ENCODE measurements at places on chromosomes 3 and 15.

DNA sequence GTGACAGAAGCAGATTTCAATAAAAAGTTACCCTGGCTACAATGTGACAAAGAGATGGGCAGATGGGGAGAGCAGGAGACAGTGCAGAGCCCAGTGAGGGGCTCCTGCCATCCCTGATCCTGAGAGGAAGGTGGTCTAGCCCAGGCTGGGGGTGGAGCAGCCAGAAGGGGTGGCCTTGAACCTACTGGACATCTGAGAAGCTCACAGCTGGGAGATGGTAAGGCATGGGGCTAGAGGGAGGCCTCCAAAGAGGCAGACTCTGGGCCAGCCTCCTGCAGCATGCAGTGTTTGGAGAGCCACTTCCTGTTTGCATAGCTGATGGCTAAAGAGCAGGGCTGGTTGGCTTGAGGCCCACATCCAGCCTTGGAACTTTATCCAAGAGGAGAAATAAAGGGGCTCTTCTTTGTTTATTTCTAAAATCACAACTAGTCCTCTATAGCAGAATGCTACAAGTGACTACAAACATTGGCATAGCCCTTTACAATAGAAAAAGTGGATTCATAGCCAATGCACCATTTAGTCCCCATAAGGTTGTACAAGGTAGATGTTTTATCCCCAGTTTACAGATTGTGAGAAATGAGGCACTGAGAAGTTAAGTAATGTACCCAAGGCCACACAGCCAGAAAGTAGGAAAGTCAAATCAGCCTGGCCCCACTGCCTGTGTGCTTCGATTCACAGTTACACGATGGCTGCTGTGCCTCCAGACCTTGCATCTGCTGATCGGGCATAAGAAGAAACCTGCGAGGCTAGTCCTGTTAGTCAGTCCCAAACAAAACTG, 4.6 kb downstream of the EFCC1 start:
- no peak for DNase-seq
- H3K4me1 ChIP-seq: peaks cover 9% of the 10 kb centered on the region
- H3K27me3 ChIP-seq: peaks cover 17% of the 10 kb centered on the region

GRCh38 chr15:58988006-58988785, 733 bp downstream of the RNF111 start:
- H3K27me3 ChIP-seq: no peaks in the 10 kb centered on the region
- peak; percentile 24 for DNase-seq
- peak overlapping the region; percentile 69 for H3K4me3 ChIP-seq
- peak overlapping the region; percentile 91 for H3K27ac ChIP-seq

DNA sequence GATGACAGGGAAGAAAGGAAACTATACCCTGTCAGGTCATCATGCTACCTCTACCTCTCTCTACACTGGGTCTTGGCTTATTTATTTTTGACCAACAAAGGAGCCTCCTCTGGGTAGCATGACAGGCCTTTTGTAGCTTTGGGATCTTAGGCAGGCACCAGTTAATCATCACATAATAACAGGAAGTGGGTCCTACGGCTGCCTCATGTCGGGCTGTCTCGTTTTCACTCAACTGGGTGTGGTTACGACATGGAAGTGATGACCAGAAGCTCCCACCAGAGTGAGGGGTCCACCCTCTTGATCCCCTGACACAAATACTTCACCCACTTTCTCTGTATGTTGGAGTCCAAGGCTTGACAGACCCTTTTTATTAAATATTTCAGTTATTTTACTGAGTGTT, 105.3 kb downstream of the CD47 start:
- no peaks in the 10 kb centered on the region for H3K4me1 ChIP-seq
- H3K4me3 ChIP-seq: no peak overlapping the region
- H3K36me3 ChIP-seq: no peaks in the 10 kb centered on the region
- DNase-seq: no peak

DNA sequence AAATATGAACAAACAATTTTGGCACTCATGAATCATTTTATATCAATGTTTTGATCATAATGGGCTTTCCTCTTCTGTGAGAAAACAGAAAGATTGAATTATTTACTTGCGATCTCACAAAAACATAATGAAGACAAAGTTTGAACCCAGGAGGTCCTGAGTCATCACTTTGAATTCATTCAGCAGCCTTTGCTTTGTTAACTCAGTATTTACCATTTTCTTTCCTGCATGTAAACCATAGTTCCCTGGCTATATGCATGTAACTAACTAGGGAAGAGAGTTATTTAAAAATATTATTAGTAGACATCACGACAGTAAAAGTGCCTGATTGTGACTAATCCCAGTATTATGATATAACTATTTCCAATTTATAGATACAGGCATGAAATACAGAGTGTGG, 1026.2 kb downstream of the PLOD2 start:
- H3K4me1 ChIP-seq: no peaks in the 10 kb centered on the region
- H3K27me3 ChIP-seq: no peaks in the 10 kb centered on the region
- no peak overlapping the region for H3K27ac ChIP-seq
- H3K36me3 ChIP-seq: no peaks in the 10 kb centered on the region
- DNase-seq: no peak

GRCh38 chr3:175105066-175105465, 245.9 kb downstream of the NAALADL2 start:
- H3K27me3 ChIP-seq: no peaks in the 10 kb centered on the region
- no peaks in the 10 kb centered on the region for H3K4me1 ChIP-seq
- no peak overlapping the region for H3K27ac ChIP-seq
- no peak overlapping the region for H3K4me3 ChIP-seq
- no peaks in the 10 kb centered on the region for H3K36me3 ChIP-seq
- no peak for DNase-seq

- H3K27ac ChIP-seq: no peak overlapping the region
- H3K36me3 ChIP-seq: no peaks in the 10 kb centered on the region
- H3K27me3 ChIP-seq: no peaks in the 10 kb centered on the region
- no peaks in the 10 kb centered on the region for H3K4me1 ChIP-seq
Observed at GRCh38 chr3:157166561-157166960, 6.6 kb upstream of the CCNL1 start.

- H3K4me3 ChIP-seq: no peak overlapping the region
- H3K4me1 ChIP-seq: no peaks in the 10 kb centered on the region
- no peak overlapping the region for H3K27ac ChIP-seq
- no peaks in the 10 kb centered on the region for H3K36me3 ChIP-seq
- DNase-seq: no peak
- no peaks in the 10 kb centered on the region for H3K27me3 ChIP-seq
Observed at GRCh38 chr3:34405159-34405558, 606.7 kb downstream of the PDCD6IP start.

DNA sequence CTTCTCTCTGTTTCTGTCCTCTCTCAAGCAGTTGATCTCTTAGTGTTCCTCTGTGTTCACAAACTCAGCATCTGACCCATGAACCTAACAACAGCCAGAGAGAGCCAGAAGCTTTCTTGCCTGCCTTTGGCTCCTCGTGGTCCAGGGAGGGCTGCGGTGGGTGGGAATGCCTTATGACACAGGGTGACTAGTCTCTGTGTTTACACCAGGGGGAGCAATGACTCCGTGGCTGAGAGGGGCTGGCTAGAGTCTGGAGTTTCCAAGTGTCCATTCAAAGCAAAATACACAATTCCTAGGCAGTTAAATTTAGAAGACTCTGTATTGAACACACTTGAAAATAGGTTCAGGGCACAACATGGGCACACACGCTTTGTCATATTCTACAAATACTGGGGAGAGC, 370.0 kb upstream of the FRG2C start:
- H3K27ac ChIP-seq: no peak overlapping the region
- H3K4me1 ChIP-seq: no peaks in the 10 kb centered on the region
- H3K4me3 ChIP-seq: no peak overlapping the region
- no peaks in the 10 kb centered on the region for H3K27me3 ChIP-seq

GRCh38 chr3:99852851-99853250, 35.2 kb downstream of the CMSS1 start:
- no peaks in the 10 kb centered on the region for H3K27me3 ChIP-seq
- H3K36me3 ChIP-seq: no peaks in the 10 kb centered on the region
- no peak overlapping the region for H3K4me3 ChIP-seq
- no peaks in the 10 kb centered on the region for H3K4me1 ChIP-seq
- no peak overlapping the region for H3K27ac ChIP-seq

- no peak overlapping the region for H3K4me3 ChIP-seq
- H3K27ac ChIP-seq: peak overlapping the region; percentile 52
- peaks cover 35% of the 10 kb centered on the region for H3K4me1 ChIP-seq
- no peaks in the 10 kb centered on the region for H3K27me3 ChIP-seq
- DNase-seq: no peak
- H3K36me3 ChIP-seq: no peaks in the 10 kb centered on the region
Observed at GRCh38 chr3:194573680-194574437, 59.4 kb downstream of the TMEM44 start.

GRCh38 chr3:176579711-176580185, 617.5 kb downstream of the TBL1XR1 start:
- no peaks in the 10 kb centered on the region for H3K4me1 ChIP-seq
- H3K27ac ChIP-seq: no peak overlapping the region
- H3K36me3 ChIP-seq: no peaks in the 10 kb centered on the region
- H3K27me3 ChIP-seq: no peaks in the 10 kb centered on the region
- DNase-seq: no peak

- H3K27ac ChIP-seq: no peak overlapping the region
- no peak overlapping the region for H3K4me3 ChIP-seq
- no peaks in the 10 kb centered on the region for H3K36me3 ChIP-seq
- H3K4me1 ChIP-seq: no peaks in the 10 kb centered on the region
- no peaks in the 10 kb centered on the region for H3K27me3 ChIP-seq
- DNase-seq: no peak
Observed at GRCh38 chr15:49645277-49645676, 24.4 kb downstream of the DTWD1 start.

- no peak overlapping the region for H3K27ac ChIP-seq
- H3K27me3 ChIP-seq: no peaks in the 10 kb centered on the region
- H3K4me3 ChIP-seq: no peak overlapping the region
- H3K36me3 ChIP-seq: no peaks in the 10 kb centered on the region
Observed at GRCh38 chr3:45207446-45207845, 18.6 kb downstream of the TMEM158 start.

- H3K36me3 ChIP-seq: no peaks in the 10 kb centered on the region
- H3K27ac ChIP-seq: no peak overlapping the region
- no peaks in the 10 kb centered on the region for H3K27me3 ChIP-seq
- no peak overlapping the region for H3K4me3 ChIP-seq
- DNase-seq: no peak
Observed at GRCh38 chr3:107683447-107683846, 160.7 kb downstream of the BBX start.

DNA sequence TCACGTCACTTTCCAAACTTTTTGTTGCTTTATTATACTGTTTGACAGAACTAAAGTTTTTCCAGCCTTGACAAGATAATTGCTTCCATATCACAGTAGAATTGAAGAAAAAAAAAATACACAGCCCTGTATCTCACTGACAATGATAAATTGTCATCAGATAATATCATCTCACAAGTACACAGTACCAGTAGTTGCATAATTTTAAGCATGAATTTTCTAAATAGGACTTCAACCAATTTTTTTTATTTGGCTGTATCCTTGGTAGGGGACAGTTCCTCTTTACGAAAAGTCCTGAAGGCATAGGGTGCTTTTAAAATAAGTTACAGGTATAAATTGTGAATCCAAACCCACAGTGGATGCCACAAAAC, 230.7 kb downstream of the ATP8B4 start:
- H3K27me3 ChIP-seq: no peaks in the 10 kb centered on the region
- H3K4me3 ChIP-seq: no peak overlapping the region
- DNase-seq: no peak
- no peak overlapping the region for H3K27ac ChIP-seq

DNA sequence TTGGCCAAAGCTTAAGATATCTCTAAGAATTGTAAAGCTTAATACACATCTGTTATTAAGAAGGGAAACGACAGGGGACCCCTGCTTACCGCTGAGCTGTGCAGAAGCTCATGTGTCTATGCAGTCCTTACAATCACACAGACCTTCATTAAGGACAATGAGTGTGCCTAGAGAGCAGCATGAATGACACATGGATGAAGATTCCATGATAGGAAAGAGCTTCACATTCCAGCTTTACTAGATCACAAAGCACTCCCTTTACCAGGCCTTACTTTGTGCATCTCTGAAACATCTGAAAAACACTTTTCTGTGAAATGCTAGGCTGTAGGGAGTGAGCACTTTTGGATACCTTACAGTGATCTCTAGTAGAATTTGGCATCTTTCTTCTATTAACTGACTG, 32.0 kb downstream of the RNF168 start:
- H3K36me3 ChIP-seq: peaks cover 12% of the 10 kb centered on the region
- no peak overlapping the region for H3K27ac ChIP-seq
- H3K4me1 ChIP-seq: no peaks in the 10 kb centered on the region
- no peak overlapping the region for H3K4me3 ChIP-seq
- no peaks in the 10 kb centered on the region for H3K27me3 ChIP-seq

- no peaks in the 10 kb centered on the region for H3K27me3 ChIP-seq
- no peaks in the 10 kb centered on the region for H3K4me1 ChIP-seq
- no peaks in the 10 kb centered on the region for H3K36me3 ChIP-seq
- H3K27ac ChIP-seq: no peak overlapping the region
- H3K4me3 ChIP-seq: no peak overlapping the region
Observed at GRCh38 chr3:175940243-175940642, 1081.1 kb downstream of the NAALADL2 start.

GRCh38 chr3:161203485-161204098, 17.5 kb upstream of the NMD3 start:
- no peak overlapping the region for H3K27ac ChIP-seq
- no peak overlapping the region for H3K4me3 ChIP-seq

GRCh38 chr3:112894258-112894657, 47.6 kb upstream of the CD200R1L start:
- no peaks in the 10 kb centered on the region for H3K36me3 ChIP-seq
- no peak overlapping the region for H3K4me3 ChIP-seq
- H3K27me3 ChIP-seq: no peaks in the 10 kb centered on the region
- no peaks in the 10 kb centered on the region for H3K4me1 ChIP-seq
- DNase-seq: no peak

DNA sequence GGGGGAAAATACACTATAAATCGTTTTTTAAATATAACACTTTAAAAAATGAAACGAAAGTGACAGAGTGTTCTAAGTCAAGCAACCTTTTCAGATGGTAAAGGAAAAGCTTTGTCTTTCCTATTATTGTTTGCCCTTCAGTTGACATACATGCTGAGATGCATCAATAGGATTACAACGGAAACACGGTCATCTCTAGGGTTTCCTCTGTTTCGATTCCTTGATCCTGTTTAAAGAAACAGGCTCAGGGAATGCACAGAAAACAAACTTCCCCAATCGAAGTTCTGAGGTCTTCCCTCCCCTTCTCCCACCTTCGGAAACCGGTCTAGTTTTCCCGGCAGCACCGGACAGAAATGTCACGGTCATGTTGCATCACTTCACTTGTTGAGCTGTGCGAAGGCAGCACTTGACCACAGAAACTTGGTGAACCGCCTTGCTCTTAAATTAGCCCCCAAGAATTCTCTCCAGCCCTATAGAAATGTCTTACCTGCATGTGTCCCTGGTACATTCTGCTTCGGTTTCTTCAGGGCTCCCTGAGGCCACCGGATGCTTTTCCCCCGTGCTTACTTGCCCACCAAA, 556 bp downstream of the PEX5L start:
- no peaks in the 10 kb centered on the region for H3K27me3 ChIP-seq
- H3K4me3 ChIP-seq: peak overlapping the region; percentile 33
- H3K27ac ChIP-seq: no peak overlapping the region
- no peak for DNase-seq
